Stimulated activated CD8-positive, alpha-beta memory T cell treated with anti-CD3 and anti-CD28 coated beads, Interleukin-15, amount 100 ng/mL, for 48 hours (primary cell): ENCODE measurements at places on chromosomes 1 and 21.

- peak; percentile 18 for DNase-seq
These were observed 17.7 kb downstream of the RAP1GAP start for GRCh38 chr1:21651214-21652042.

DNA sequence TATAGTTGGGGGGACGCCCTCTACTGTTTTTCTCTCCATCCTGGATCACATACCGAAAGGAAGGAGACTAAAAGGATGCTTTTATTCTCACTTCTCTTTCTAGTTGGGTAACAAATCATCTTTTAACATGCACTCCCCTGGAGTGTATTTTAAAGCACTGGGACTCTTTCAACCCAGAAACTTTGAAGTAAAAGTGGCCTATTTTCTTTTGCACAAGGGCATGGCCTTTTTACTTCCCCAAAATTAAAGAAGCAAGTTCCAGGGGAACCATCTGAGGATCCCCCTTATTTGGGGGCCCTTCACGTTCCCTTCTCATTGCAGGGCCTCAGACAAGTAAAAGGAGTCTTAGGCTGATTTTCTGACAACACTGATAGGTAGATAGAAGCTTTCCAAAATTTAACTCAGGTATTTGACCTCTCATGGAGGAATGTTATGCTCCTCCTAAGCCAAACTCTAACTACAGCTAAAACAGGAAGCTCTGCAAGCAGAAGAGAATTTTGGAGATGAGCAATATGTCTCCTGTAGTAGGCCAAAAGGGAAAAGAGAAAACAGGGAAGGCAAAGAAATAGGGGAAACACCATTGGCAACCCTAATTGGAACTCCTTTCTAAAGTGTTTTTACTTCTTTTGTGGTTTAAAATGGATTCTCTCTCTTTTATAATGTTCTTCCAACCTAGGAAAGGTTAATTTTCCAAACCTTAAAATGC, 8.9 kb upstream of the CD46 start:
- no peak for DNase-seq

- no peak for DNase-seq
These were observed 405.5 kb downstream of the MATN1 start for GRCh38 chr1:30317921-30318320.

GRCh38 chr1:38834937-38835827, 24.4 kb downstream of the RRAGC start:
- DNase-seq, result no peak

DNA sequence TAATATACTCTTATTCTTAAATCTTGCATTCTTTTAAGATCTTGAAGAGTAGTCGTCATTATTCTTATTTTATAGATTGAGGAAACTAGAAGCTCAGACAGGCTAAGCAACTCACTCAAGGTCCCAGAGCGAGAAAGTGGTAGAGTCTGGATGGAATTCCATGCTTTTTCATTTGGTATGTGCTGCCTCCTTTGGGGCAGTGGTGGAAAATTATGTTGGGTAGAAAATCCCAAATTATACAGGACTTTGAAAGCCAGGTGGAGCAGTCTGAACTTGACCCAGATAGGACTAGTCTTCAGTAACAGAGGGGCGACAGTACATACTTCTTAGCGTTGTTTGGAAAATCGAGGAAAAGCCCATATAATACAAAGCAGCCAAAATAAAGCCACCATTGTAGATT, 205.6 kb downstream of the ATG4C start:
- no peak for DNase-seq

- no peak for DNase-seq
These were observed 5.3 kb upstream of the MAP3K7CL start for GRCh38 chr21:29125191-29125590.

DNA sequence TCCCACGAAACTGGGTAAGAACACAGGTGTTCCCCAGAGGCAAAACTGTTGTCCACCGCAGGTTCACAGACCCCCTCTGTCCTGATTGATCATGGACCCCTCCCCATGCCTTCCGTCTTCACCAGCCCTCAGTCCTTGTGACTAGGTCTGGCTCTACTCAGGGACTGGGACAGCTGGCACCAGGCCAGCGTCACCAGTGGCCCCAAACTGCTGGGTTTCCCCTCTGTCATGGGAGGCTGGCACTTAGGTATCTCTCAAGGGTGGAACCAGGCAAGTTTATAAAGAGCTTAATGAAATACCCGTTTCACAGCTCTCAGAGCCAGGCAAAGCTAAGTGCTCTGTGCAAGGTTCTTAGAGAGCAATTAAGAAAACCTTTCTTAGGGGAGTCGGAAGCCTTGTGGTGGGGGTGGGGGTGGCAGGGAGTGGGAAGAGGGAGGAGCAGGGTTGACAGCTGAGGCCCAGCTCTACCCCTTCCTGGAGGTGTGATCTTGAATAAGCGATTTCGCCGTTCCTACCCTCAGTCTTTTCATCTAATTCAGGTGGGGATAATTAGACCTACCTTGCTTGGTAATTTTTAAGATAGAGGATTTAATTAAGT, 35.0 kb upstream of the IFNLR1 start:
- DNase-seq, result no peak

GRCh38 chr1:230286890-230287269, 139.3 kb downstream of the PGBD5 start:
- no peak for DNase-seq

DNA sequence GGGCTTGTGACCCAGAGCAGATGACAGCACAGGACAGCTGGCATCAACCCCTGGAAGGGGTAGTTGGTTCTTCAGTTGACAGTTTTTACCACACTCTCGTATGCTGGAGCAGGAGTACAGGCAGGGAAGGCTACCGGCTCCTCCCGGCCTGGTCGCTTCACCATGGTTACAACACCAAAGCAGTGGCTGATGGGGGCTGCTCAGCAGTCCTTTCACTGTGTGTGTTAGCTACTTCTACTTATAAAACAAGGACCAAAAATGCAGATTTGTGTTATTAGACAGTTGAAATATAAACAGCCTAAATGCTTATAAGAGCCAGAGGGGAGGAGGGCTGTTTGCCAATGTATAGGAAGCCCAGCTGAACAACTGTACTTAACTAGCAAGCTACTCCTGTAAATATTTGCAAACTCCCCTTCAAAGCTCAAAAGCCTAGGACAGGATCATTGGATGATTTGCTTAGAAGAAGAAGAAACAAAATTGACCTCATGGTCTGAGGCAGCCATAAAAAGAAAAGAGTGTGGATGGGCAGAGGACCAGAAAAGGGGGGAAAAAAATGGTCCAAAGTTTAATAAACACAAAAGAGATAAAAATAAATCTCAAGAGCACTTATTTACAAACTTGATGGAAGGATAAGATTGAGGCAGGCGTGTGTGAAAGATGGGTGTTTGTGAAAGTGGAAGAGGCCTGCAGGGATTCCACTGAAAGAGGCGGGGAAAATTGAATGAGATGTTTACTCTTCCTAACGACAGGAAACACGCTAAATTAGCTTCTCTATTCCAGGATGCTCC, 57.1 kb downstream of the TGFB2 start:
- DNase-seq, result no peak

- DNase-seq, result no peak
These were observed 10.8 kb upstream of the IL10RB start for GRCh38 chr21:33255404-33255803.

DNA sequence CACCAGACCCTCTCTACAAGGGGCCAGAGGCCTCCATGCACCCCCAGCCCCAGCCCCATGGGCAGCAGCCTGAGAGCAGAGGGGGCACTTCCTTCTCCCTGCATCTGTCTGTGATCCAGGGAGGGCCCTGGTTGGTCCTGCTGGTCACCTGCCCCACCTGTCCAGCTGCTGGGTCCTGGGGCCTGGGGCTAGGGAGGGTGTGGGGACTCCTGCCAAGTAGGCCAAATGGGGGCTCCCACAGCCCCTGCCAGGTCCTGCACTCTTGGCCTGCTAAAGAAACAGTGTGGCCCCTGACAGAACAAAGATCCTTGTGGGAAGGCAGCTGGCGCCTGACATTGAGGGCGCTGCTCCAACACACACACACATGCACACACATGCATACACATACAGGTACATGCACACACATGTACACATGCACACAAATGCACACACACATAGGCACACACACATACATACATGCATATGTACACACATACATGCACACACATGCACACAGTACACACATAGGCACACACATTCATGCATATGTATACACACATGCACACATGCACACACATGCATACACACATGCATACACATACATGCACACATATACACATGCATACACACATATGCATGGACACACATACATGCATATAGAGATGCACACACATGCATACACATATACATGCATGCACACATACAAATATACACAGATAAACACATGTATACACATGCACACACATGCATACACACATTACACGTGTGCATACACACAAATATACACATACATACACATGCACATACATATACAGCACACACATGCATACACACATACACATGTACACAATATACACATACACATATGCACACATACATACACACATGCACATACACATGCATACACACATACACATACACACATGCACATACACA, 49.9 kb downstream of the TRPM2 start:
- DNase-seq, result no peak

DNA sequence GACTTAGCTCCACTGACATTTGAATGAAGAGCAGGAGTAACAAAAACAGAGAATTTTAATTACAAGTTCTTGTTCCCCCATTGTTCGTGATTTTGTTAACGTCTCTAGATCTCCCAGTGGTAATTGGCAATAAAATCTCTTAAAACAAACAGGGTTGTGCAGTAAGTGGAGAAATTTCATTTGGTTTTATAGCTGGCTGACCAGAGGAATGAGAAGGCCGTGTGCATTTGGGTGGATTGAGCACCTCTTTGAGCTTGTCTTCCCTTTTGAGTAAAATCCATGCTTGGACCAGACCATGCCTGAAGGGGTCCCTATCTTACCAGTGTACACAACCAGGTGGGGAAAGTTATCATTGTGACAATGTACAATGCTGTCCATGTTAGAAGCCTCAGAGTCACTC, 137.8 kb downstream of the HIVEP3 start:
- DNase-seq, result no peak

DNA sequence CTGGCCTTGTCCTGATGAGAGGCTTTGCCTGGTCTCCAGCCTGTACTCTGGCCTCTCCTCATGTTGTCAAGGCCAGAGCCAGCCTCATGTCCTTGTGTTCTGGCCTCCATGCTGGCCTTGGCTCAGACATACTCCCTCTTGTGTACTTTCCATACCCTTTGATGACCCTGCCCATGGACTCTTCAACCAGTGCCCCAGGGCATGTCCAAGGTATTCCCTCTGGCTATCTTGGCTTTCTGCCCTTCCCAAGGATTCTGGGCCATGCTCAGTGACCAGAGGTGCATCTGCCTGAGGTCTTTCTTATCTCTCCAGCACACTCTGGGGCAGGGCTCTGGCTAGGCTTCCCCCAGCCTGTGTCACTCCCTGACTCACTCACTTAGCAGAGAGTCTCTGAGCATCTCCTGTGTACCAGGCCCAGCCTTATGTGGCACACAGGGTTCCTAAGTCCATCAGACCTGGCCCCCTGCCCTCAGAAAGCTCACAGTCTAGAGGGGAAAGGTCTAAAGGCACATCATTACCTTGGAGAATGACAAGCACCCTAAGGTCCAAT, 141.4 kb upstream of the GRIK3 start:
- DNase-seq, result no peak

DNA sequence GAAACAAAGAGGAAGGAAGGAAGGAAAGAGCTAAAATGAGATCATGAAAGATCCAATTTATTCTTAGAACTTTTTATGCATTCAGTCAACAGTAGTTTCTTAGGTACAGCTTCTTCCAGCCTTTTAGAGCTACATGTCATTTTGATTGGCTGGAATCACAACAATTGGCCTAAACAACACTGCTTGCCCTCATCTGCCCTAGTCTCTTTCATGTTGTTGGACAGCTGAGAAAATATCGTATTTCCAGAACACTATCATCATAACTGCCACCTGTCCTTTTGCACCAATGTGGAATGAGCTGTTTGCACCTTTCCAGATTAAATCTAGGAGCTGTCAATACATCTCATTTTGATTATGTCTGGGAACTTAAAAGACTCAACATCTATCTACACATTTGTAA, 161.7 kb downstream of the TGFBR3 start:
- no peak for DNase-seq

DNA sequence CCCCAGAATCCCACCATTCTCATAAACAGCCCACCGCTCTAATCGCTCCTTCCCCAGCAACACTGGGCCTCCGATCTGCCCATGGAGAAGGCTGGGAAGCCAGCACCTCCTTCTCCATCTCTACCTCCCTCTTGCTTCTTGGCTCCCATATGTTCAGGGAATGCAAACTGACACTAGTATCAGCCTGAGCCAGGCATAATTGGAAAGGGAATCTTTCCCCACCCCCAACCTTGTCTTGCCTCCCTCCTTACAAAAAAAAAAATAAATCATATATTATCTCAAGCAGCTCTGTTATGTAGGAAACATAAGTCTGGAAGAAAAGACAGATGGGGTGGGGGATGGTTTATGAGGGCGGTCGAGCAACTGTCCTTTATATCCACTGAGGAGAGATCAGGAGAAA, 127.2 kb downstream of the NAV1 start:
- no peak for DNase-seq

DNA sequence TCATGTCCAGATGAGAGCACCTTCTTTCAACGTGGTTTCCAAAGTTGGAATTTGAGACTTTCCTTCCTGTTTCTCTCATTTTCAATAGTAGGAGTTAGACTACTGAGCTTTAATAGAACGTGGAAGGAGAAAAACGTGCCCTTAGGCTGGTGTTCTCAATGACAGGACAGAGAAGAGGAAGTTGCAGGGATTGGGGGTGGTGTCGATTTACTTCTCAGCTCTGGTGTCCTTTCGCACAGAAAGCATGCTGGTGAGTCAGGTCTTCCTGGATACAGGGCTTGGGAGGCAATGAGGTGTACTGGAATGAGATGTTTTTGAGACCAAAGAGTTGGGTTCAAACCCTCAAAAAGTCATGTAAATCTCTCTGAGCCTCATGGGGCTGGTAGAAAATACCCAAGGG, 67.1 kb downstream of the HIVEP3 start:
- DNase-seq, result no peak

GRCh38 chr1:235874261-235874660, 7.6 kb upstream of the LYST start:
- no peak for DNase-seq

GRCh38 chr1:218620956-218621355, 275.8 kb downstream of the TGFB2 start:
- DNase-seq, result no peak

DNA sequence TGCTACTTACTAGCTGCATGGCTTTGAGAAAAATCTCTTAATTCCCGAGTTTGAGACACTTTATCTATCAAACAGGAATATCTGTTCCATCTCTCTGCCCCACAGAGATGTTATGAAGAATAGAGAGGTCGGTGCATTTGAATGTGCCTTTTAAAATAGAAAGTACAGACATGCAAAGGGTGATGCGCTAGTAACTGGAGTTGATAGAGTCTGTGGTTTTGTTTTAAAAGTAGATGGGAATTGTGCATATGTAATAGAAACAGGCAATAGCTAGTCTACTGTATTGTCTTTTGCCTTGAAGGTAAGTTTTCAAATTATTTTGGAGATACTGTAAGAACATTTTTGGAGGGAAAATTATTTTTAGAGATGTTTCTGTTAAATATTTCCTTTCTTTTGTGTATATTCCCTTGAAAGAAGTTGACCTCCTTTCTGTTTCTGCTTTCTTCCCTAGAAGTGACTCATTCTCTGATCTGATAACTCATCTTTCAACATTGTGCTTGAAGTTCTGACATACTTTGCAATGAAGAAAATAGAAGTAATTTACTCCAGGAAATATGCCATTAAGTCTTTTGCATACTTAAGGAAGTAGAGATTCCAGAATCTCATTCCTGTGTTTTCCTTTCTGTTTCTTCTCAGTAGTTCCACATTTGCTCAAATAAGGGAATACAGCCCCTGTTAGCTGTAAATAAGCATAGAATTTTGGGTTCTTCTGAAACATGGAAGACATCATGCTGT, 151.6 kb downstream of the SDCCAG8 start:
- DNase-seq, result no peak
